ENCODE measurements at places on chromosomes 4 and X.

DNA sequence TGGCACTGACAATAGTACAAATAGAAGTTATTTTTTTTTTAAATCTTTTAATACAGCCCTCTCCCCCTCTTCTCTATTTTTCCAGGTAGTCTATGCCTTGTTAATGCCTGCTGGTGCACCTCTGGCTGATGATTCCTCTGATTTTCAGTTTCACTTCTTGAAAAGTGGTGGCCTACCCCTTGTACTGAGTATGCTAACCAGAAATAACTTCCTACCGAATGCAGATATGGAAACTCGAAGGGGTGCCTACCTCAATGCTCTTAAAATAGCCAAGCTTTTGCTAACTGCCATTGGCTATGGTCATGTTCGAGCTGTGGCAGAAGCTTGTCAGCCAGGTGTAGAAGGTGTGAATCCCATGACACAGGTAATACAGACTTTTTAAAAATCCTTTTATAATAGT is 99.1 kb downstream of the USP9X start:
- no peak for DNase-seq

GRCh38 chr4:153025406-153025805 is 89.3 kb downstream of the FHDC1 start:
- DNase-seq: no peak

GRCh38 chr4:62235911-62236310 is 1035.8 kb downstream of the ADGRL3 start:
- DNase-seq: no peak

DNA sequence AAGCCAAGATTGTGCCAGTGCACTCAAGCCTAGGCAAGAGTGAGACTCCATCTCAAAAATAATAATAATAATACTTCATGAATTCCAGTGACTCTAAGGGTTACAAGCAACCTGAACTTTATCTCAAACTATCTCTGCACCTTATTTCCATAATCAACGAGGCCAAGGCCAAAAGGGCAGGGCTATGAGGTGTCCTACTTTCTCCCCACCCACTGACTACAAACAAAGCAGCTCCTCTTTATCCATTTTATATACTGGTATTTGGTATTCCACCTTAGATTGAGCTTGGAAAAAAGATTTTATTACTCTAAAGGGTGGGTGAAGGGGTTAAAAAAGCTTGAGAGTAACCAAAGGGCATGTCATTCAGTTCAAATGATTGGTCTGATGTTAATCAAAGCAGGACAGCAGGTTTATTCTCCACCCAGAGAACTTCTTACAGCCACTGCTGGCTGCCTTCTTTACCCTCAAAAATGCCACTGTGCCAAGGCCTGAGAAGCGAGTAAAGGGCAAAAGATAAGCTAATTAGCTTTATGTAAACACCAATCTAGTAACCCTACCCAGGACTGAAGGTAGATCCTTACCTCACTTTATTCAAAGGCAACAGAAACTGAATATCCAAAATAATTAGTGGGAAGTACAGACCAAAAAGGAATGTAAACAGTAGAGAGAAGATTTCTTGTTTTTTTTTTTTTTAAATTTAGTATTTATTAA is 28.2 kb downstream of the APOO start:
- no peak for DNase-seq

- DNase-seq: no peak
Measured at GRCh38 chrX:63186137-63186536, 165.0 kb downstream of the SPIN4 start.

GRCh38 chr4:188171551-188171950 is 32.3 kb downstream of the TRIML1 start:
- no peak for DNase-seq

- no peak for DNase-seq
Measured at GRCh38 chr4:176002007-176002613, 63.5 kb upstream of the WDR17 start.

GRCh38 chr4:74370912-74371311 is 6.0 kb downstream of the EREG start:
- no peak for DNase-seq

- no peak for DNase-seq
Measured at GRCh38 chr4:3429651-3430050, 12.1 kb upstream of the HGFAC start.

DNA sequence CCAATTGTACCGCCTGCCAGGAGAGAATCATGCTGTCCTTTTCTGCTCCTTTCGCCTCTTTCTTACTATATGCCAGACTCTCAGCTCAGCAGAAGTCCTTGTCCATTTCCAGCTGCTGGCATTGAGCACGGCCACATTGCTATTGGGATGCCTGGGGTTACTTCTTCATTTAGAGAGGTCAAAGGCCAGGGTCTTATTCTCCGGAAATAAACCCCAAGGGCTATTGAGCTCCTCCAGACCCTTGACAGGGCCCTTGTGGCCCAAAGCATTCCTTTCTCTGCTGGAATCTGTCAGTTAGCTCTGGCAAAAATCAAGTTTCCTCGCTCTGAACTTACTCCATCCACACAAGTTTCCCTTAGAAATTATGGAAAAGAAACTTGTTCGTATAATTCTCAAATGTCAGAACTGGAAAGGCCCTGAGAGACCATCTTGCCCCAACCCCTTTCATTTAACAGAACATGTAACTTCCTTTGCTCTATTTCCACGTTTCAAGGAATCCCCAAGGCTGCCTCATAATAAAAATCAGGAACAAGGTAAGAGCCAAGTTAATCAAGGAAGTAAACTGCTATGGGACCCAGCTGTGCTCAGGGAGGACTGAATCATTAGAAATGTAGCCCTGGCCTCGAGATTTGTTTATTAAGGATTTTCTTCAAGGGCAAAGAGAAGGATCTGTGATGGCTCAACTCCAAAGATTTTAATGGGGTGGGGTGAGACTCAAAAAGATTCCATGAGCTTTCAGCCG is 11.8 kb downstream of the AKAP4 start:
- DNase-seq: no peak

- no peak for DNase-seq
Measured at GRCh38 chrX:40504801-40505605, 75.8 kb upstream of the ATP6AP2 start.

DNA sequence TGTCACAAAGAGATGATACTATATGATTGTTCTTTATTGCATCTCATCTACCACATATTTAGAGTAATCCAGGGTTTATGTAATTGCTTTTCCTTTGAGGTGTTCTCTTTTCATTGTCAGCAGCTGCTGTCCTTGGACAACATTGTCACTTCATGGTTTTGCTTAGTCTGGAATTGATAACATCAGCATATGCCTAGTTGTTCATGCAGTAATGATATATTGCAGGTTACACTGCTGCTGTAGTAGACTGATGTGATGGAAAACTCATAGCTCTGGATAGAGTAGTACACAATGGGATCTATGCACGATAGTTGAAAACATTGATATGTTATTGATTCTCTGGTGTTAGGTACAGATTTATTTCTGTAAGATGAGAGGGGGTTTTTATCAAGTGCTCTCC is 13.7 kb downstream of the NEIL3 start:
- DNase-seq: no peak

DNA sequence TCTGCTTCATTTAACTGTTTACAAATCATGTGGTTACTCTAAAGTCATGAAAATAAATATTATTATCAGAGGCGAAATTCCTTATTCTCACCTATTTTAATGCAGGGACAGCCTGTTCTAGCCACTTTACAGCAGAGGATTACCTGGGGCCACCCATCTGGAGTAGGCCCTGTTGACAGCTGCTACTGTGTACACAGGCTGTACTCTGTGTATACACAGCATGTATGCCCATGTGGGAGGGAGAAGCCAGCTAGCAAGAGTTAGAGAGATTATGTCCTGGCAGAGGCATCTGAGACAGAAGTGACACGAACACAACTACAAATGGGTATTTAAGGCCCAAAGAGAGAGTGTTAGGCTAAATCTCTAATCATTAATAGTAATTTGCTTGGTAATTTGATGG is 62.1 kb downstream of the GPRIN3 start:
- no peak for DNase-seq

- no peak for DNase-seq
Measured at GRCh38 chr4:148238086-148238485, 204.1 kb downstream of the NR3C2 start.

DNA sequence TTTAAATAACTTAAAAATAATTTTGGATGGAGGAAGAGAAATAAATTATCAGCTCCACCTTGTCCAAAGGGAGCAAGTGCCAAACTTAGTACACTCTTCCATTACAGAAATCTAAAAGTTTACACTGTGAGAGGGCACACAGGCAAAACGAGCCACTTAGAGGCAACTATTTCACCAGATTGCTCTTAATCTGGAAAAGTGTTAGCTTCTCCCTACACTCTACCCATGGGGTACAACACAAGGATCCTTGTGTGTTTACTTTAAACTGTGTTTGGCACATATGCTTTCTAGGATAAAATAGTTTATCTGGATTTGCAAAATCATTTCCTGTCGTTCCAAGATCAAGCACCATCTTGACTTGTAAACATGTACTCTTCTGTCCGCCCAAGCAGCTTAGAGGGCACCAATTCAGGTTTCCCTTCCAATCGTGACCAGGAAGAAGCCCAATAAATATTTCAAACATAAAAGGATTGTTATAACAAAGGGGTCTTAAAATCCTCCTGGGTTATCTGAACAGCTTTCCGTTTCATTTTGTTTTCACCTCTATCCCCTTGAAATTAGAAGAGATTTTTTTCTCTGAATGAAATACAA is 29.0 kb upstream of the KDR start:
- no peak for DNase-seq

DNA sequence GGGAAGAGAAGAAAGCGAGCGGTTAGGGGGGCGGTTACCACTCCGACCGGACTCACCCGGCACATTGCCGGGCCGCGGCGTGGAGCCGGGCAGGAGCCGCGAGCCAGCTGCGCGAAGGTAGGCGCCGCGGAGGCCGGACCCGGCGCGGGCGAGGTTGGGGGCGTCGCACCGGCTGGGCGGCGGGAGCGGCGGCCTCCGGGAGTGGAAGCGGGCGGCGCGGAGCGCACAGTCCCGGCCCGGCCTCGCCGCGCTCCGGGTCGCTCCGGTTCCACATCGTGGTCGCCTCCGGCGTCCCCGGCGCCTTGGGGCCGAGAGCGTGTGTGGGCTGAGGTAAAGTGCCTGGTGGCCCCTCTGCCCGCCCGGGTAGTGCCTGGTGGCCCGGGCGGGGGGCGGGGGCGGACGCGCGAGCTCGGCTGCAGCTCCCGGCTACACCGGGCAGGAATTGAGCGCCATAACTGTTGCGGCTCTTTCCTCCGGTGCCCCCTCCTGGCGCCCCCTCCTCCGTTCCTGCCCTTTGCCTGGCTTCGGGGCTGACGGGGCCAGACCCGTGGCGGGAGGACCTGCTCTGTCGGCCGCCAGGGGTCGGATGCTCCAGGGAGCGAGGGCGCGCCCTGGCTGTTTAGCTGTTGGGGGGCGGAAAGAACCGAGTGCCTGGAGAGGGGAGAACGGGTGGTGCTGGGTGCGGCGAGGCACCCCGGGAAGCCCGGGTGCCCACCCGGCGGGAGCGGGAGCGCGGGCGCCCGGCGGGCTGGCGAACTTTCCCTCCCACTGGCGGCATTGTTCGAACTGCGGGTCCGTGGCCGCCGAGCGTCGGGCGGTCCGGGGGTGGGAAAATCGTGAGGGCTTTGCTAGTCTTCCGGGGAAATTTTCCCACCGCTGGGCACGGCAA is 626 bp downstream of the JADE3 start:
- DNase-seq: peak; percentile 53

DNA sequence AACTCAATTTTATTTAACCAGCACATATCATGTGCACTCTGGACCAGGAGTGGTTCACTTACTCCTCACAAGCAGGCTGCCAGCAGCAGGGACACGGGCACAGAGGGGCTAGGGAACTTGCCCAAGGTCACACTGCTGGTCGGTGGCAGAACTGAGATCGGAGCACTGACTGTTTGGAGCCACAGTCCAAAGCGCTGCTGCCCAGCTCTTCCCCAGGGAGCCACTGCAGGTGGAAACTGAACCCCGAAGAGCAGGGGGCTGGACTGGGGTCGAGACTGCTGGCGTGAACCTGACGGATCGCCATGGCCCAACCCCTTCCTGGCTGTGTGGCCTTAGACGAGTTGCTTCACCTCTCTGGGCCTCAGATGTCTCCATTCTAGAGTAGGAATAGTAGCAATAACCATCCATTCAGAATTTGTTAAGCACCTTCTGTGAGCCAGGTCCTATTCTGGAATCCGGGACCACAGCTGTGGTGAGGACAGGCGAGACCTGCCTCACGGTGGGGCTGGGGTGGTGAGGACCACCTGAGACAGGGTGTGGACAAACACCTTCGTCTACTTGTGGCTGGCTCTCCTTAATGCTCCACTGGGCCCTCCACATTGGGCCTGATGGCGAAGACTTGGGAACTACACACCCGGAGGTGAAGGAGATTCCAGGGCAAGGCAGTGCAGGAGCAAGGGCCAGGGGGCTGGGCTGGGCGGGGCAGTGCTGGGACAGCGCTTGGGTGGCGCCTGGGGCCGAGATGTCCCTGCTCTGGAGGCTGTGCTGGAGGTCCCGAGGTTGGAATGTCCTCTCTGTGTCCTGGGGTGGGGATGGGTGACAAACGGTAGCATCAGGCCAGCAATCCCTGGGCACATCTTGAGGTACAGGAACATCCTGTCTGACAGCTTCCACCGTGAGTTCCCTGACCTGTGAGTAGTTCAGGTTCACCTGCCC is 32.0 kb upstream of the KIAA0232 start:
- no peak for DNase-seq

GRCh38 chr4:10245751-10246150 is 129.2 kb upstream of the WDR1 start:
- DNase-seq: no peak

GRCh38 chr4:146952896-146953295 is 7.2 kb upstream of the TTC29 start:
- no peak for DNase-seq

DNA sequence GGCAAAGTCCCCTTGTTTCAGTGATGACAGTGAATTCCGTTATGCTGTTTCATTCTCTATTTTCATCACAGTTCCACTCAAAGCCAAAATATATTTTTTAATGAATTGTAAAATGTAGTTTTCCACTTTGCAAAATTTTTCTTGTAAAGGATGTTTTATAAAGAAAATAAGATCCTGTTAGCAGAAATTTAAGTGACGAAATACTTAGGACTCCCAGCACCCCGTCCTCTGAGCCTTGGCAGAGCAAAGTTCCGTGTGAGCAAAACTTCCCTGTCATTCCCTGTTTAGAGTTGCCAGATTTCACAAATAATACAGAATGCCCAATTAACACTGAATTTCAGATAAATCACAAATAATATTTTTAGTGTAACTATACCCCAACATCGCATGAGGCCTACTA is 81.0 kb upstream of the RBPJ start:
- no peak for DNase-seq

DNA sequence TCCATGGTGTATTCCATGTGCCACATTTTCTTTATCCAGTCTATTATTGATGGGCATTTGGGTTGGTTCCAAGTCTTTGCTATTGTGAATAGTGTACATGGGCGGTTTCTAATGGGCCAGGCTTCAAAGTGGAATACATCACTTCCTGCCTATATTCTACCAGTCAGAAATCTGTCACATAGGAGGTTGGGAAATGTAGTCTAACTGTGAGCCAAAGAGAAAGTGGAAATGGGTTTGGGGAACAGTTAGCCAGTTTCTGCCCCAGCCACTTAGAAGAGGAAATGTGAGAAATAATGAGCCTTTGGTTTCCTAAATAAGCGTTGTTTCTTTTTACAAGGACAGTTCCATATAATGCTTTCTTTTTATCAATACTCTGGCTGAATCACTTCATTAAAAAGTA is 85.1 kb upstream of the AP1S2 start:
- DNase-seq: peak; percentile 10

All from GM19239 (cell line).